ENCODE measurements at places on chromosomes 12 and 14.

GRCh38 chr12:2941524-2941923 is 17.7 kb upstream of the TEAD4 start:
- no peak for DNase-seq

GRCh38 chr14:89507521-89507920 is 90.5 kb upstream of the FOXN3 start:
- DNase-seq, result no peak

- no peak for DNase-seq
Measured at GRCh38 chr14:85483037-85483436, 46.9 kb upstream of the FLRT2 start.

GRCh38 chr14:64620910-64621309 is 71.1 kb downstream of the PPP1R36 start:
- DNase-seq, result no peak

GRCh38 chr14:38469156-38469555 is 213.3 kb upstream of the CLEC14A start:
- DNase-seq, result no peak

GRCh38 chr14:96512602-96513397 is 10.6 kb downstream of the PAPOLA start:
- no peak for DNase-seq

- DNase-seq, result no peak
Measured at GRCh38 chr14:45968037-45968436, 683.5 kb downstream of the RPL10L start.

GRCh38 chr12:12540261-12541013 is 22.2 kb downstream of the DUSP16 start:
- no peak for DNase-seq

- DNase-seq, result no peak
Measured at GRCh38 chr12:132146772-132147422, 2.6 kb downstream of the NOC4L start.

- no peak for DNase-seq
Measured at GRCh38 chr14:61426048-61426447, 104.7 kb downstream of the PRKCH start.

- DNase-seq, result no peak
Measured at GRCh38 chr14:47194055-47194454, 481.4 kb downstream of the MDGA2 start.

- DNase-seq, result no peak
Measured at GRCh38 chr14:106578481-106578880, 1052.1 kb downstream of the TMEM121 start.

DNA sequence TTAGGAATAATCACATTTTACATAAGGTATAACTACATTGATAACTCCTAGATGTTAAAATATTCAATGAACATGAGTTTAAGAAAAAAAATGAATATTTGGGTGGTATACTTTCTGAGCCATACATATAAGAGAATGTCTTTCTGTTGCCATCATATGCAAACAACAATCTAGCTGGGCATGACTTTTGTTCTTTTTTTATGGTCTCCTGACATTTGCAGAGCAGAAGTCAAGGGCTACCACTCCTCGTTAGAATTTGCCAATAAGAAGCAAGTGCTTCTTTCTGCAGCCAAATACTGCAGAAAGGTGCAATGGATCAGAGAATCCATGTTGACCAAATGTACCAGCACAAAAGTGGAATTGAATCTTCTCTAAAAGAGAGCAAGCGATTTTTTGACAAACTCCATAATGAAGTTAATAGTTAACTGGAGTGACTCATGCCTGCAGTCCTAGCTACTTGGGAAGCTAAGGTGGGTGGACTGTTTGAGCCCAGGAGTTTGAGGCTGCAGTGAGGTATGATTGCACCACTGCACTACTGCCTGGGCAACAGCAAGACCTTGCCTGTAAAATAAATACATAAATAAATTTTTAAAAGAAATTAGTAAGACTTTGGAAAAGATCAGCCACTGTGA is 25.5 kb upstream of the CCDC91 start:
- no peak for DNase-seq

DNA sequence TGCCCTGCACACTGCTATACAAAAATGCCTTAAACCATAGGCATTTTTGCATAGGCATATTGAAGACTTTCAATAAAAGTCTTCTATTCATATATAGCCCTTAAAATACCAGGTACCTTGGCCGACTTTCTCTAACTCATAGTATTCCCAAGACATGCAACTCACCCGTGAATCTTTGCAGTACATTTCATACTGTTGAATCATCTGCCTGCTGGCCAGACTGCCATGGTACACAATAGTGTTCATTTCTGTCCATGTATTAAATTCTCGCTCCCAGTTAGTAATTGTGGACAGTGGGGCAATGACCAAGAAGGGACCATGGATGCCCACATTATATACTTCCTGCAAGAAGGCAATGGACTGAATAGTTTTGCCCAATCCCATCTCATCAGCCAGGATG is 24.3 kb upstream of the SUPT16H start:
- no peak for DNase-seq

DNA sequence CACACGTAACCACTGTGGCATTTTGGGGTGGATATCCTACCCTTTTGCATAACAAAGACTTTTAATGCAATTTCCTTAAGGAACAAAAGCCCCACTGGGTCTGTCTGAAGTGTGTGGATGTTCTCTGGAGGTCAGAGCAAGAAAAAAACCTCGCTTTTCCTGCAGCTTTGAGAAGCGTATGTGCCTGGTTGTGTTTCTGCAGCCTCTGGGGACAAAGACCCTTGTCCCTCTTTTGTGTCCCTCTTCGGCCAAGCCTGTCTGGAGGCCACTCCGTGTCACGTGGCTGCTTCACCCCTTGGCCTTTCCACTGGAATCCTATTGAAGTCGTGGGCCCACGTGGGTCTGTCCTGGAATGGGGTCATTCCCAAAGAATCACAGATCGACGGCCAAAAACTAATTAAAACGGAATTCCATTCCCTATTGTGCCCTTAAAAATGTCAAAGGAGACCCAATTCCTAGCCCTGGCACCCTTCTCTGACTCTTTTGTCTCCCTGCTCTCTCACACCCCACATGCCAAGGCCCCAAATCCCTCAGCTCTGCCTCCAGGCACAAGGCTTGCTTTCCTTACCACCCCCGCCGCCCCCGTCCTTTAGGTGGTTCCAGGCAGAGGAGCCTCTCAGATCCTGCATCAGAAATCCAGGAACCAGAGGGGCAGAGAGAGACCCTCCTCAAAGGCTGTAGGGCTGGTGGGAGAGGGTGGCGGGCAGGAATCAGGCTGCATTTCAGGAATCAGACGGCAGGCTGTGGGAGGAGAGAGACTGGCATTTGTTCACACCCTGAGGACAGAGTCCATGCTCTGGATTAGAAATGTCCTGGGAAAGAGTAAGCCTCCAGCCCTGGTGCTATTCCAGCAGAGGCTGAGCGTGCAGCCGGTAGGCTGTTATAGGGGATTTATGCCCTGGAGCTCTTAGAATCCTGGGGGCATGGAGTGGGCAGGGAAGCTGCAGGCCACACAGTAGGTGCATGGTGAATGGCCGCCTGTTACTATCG is 12.6 kb upstream of the CYP46A1 start:
- no peak for DNase-seq

GRCh38 chr12:27900920-27901879 is 71.3 kb downstream of the PTHLH start:
- no peak for DNase-seq

- DNase-seq, result no peak
Measured at GRCh38 chr12:92337128-92337527, 191.5 kb upstream of the BTG1 start.

DNA sequence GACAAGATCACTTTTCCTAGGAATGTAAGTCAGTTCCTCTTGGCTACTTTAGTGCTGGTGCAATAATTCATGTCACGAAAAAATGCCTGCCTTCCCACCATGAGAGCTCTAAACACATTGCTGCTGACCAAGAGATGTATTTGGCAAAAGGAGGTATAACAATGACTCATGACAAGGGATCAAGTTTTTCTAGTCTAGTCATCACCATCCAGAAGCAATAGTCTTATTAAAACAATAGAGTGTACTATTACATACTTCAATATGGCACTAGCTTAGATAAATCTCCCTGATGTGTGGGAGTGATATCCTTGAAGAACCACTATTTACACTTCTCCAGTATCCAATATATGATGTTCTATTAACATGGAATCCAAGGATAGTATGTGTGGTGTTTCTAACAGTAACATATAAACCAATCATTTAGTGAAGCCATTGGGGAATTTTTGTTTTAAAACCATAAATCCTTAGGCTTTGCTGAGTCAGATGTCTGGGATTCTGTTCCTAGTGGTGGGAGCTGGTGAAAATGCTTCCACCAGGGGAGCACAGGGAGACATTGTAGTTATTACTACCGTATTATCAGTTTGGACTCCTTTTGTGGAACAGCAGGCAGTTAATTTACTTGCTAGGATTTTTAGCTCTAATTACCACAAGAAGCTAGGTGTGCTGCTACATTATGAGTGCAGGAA is 1387.5 kb downstream of the LRFN5 start:
- DNase-seq, result no peak

DNA sequence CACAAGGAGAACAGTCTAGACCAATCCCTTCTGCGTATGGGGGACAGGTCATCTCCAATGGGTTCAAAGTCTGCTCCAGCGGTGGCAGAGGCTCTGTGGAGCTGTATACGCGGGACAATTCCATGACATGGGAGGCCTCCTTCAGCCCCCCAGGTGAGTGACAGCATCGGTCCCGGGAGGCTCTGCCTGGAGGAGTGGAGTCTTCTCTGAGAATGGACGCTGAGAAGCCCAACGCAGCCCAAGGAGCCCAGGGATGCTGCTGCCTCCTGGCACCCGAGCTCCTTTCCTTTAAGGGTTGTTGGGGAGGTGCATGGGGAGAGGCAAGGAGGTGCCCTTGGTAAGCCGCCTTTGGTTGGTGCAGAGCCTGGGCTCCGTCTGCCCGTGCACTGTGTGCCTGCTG is 28.2 kb downstream of the ADGRD1 start:
- no peak for DNase-seq

DNA sequence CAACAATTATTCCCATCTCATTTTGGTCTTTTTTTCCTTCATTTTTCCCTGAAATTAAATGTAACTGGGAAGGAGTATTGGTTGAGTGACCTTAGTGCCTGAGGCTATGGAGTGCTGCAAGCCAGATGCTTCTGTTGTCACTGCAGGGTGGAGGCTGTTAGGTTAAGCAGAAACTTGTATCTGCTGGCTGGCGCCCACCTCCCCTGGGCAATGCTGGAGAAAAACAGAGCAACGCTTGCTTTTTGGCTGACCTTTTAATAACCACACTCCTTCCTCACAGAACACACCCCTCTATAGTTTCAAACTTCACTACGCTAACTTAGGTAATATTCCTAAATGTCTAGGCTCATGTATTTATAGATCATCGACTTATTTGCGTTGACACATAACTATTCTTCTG is 583.5 kb upstream of the NOVA1 start:
- DNase-seq, result no peak

GRCh38 chr14:74978416-74978947 is 23.1 kb upstream of the PGF start:
- no peak for DNase-seq

- no peak for DNase-seq
Measured at GRCh38 chr14:103118018-103118662, 5.1 kb upstream of the TNFAIP2 start.

- no peak for DNase-seq
Measured at GRCh38 chr12:39763071-39763889, 143.7 kb upstream of the ABCD2 start.

Data from activated CD4-positive, alpha-beta T cell treated with anti-CD3 and anti-CD28 coated beads for 1 hour (primary cell).